ENCODE measurements at places on chromosomes 7 and 10.

GRCh38 chr10:13168781-13169180 is 7.4 kb downstream of the MCM10 start:
- no peak for DNase-seq

GRCh38 chr7:20647908-20648776 is 32.7 kb downstream of the ABCB5 start:
- no peak for DNase-seq

GRCh38 chr10:98994030-98994429 is 241.6 kb downstream of the HPSE2 start:
- DNase-seq: no peak

DNA sequence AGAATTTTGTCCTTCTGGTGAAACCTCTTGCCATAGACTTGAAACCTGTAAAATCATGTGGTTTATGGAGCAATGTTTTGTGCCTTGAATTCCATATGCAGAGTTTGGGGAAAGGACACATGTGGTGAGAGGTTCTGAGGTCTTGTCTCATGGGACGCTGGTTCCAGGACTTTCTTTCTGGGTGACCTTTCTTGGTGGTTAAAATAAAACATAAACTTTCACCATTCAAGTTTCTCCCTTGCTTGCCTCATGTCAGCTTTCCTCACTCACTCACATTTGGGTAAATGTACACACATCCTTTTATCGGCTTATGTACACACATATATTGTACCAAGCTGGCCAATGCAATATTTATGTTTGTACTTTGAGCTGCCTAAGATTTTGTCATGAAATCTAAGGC is 144.9 kb upstream of the CELF2 start:
- no peak for DNase-seq

- no peak for DNase-seq
Measured at GRCh38 chr10:15453926-15454325, 82.8 kb upstream of the FAM171A1 start.

DNA sequence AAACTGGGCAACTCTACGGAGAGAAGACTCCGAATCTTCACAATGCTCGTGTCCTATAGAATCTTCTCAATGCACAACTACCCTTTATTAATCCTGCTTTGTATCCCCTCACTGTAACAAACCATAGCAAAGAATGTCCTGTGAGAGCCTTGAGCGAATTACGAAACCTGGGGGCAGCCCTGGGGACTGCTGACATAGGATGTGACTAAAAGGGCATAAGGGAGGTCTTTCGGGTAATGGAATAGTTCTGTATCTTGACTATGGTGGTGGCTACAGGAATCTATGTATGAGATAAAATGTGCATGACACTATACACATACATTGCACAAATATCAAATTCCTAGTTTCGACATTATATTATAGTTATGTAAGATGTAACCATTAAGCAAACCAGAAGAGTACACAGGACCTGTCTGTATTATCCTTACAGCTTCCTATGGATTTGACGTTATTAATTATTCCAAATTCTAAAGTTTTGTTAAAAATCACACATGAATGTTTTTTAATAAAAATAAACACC is 162.5 kb upstream of the KCTD7 start:
- no peak for DNase-seq

DNA sequence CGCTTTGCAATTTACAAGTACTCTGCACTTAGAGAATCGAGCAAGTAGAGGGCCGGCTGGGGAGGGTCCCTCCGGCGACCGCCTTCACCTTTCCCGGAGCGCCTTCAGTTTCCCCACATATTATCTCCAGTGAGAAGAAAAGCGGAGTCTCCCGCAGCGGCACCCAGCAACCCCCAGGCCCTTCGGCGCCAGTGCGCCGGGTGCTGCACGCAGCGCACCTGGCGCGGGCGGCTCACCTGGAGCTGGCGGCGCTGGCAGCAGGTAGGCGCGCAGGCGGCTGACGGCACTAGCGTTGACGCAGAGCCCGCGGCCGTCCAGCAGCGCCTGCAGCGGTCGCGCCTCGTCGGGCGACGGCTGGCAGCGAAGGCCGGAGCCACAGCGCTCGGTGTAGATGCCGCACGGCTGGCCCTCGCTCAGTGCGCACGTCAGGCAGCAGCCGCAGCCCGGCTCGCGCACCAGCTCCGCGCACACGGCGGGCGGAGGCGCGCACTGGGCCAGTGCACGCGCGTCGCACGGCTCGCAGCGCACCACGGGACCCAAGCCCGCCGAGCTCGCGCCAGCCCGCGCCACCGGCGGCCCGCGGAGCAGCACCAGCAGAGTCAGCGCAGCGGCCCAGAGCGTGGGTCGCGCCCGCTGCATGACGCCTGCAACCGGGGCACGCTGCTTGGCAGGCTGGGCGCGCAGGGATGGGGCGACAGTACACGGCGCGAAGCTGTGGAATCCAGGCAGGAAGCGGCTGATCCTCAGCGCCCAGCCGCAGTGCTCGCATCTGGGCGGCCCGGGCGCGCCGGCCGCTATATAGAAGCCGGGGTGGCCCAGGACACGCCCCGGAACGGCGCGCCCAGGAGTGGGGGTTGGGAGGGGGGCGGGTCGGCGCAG is at the start of gene IGFBP3:
Gene IGFBP3 (minus strand): TSS at position 771 of the 879 bp plus-strand sequence. CDS start 132 bp downstream, at position 639.
- no peak for DNase-seq

GRCh38 chr7:46565253-46566096 is 644.4 kb upstream of the IGFBP3 start:
- no peak for DNase-seq

DNA sequence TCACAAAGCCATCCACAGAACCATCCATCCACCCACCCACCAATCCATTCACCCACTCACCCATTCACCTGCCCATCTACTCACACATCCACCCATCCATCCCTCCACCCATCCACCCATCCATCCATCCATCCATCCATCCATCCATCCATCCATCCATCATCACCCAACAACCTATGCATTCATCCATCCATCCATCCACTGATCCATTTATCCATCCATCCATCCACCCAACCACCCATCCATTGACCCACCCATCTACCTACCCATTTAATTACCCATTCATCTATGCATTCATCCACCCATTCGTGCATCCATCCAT is 5.4 kb downstream of the TMEM270 start:
- no peak for DNase-seq

- no peak for DNase-seq
Measured at GRCh38 chr10:93579985-93580711, 13.7 kb downstream of the FFAR4 start.

GRCh38 chr10:51109801-51110533 is 35.7 kb downstream of the PRKG1 start:
- DNase-seq: no peak

GRCh38 chr7:142865766-142866165 is 10.9 kb downstream of the EPHB6 start:
- DNase-seq: no peak

DNA sequence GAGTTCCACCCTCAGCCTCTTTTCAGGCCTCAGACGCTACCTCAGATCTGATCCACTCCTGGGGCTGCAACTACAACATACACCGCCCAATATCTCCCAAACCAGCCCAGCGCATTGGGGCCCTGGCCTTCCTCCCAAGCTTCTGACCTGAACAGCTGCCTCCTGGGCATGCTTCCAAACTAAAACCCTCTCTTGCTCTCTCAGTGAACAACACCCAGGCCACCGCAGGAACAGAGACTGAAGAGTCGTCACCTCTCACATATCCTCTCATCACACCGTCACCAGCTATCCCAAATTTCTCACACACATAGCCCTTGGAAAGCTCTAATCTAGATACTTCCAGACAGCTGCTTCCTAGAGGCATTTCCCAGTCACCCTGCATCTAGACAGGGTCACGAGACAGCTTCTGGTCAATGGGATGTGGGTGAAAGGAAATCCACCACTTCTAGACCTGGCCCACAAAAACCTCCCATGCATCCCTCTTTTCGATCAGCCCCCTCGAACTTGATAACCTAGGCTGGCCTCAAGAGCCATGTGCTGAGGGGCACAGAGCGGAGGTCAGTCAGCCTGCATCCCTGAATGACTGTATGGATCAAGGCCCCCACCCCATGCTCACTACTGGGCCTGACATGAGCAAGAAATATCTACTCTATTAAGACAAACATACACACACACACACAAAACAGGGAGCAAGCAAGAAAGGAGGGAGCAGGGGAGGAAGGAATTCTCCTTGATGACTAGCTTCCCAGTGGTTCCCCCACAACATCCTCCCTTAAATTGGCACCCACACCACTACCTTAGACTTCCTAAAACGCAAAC is 1.8 kb downstream of the PARP12 start:
- DNase-seq: no peak

DNA sequence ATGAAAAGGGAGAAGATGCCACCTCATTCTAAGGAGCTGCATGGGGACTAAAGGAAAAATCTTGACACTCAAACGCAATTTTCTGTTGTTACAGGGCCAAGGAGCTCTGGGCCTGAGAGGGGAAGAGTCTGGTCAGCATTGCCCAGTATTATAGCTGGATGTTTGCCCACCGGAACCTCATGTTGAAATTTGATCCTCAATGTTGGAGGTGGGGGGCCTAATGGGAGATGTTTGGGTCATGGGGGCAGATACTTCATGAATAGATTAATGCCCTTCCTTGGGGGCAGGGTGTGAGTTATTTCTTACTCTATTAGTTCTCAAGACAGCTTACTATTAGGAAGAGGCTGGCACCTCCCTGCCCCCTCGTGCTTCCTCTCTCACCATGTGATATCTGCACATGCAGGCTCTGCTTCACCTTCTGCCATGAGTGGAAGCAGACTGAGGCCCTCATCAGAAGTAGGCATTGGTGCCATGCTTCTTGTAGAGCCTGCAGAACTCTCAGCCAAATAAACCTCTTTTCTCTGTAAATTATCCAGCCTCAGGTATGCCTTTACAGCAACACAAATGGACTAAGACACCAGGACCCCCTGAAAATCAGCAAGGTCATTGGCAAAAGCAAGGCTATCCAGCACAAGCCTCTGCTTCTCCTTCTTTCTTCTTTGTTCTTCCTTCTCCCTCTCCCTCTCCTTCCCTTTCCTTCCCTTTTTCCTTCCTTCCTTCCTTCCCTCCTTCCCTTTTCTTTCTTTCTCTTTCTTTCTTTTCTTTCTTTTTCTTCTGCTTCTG is 15.1 kb downstream of the GCK start:
- no peak for DNase-seq

GRCh38 chr10:110600487-110601101 is 33.1 kb downstream of the SMC3 start:
- no peak for DNase-seq

GRCh38 chr10:52004342-52004949 is 305.1 kb upstream of the CSTF2T start:
- no peak for DNase-seq

- no peak for DNase-seq
Measured at GRCh38 chr7:53315981-53316380, 280.5 kb downstream of the POM121L12 start.

- no peak for DNase-seq
Measured at GRCh38 chr10:22554461-22555182, 159.8 kb downstream of the PIP4K2A start.

- DNase-seq: no peak
Measured at GRCh38 chr10:102473445-102474331, 22.3 kb upstream of the C10orf95 start.

GRCh38 chr10:70355051-70356021 is 27.1 kb downstream of the LRRC20 start:
- DNase-seq: no peak

- DNase-seq: no peak
Measured at GRCh38 chr10:103466734-103467133, 8.0 kb upstream of the CALHM1 start.

DNA sequence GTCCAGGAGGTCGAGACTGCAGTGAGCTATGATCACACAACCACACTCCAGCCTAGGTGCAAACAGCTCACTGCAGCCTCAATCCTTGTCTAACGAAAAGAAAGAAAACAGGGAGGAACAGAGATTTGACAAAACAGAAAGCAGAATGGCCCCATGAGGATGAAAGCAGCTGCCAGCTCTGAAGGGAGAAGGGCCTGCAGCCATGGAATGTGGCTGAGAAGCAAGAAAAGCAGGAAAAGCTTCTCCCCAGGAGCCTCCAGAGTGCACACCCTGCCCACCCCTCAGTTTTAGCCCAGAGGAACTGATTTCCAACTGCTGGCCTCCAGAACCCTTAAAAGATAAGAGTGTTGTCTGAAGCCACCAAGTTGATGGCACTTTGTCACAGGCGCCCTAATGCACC is 13.0 kb downstream of the ESYT2 start:
- no peak for DNase-seq

DNA sequence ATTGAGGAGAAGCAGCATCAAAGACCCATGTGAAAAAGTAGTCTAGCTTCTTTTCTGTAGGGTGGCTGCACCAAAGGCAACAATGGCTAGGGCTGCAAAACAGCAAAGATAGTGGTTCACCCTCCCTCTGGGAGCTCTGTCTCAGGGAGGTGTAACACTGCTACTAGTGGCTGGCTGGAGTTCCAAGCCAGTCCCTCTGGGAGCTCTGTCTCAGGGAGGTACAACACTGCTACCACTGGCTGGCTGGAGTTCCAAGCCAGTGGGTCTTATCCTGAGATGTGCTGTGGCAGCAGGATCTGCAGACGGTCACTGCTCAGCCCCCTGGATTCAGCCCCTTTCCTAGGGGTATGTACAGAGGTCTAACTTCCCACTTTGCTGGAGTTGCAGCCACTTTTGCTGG is 37.9 kb upstream of the TMEM140 start:
- DNase-seq: no peak

- DNase-seq: no peak
Measured at GRCh38 chr7:148665221-148665620, 33.5 kb upstream of the CUL1 start.

GRCh38 chr10:107169516-107169915 is 5.0 kb upstream of the SORCS1 start:
- DNase-seq: no peak

DNA sequence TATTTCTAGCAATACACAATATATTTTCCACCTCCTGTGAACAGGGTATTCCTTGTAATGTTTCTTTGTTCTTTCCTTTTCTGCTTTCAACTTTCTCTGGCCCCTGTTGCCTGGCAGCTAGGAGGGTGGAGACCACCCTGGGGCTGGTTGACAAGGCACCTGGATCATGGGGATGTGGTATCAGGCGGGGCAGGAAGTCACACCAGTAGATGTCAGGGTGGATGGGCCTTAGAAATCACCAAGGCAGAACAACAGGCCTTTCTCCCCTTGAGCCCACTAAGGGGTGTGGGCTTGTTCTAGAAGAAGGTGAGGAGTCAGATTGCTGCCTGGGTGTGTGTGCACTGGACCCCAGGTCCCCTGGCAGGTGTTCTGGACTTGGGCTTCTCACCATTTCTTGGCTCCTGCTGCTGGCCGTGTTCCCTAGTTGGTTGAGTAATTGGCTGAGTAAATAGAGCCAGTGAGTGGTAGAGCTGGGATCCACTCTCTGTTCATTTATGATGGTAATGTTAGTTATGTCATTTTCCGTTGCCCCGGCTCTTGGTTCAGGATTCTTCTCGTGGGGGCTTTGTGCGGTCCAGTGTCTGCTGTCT is 24.9 kb downstream of the ZNF783 start:
- DNase-seq: no peak

DNA sequence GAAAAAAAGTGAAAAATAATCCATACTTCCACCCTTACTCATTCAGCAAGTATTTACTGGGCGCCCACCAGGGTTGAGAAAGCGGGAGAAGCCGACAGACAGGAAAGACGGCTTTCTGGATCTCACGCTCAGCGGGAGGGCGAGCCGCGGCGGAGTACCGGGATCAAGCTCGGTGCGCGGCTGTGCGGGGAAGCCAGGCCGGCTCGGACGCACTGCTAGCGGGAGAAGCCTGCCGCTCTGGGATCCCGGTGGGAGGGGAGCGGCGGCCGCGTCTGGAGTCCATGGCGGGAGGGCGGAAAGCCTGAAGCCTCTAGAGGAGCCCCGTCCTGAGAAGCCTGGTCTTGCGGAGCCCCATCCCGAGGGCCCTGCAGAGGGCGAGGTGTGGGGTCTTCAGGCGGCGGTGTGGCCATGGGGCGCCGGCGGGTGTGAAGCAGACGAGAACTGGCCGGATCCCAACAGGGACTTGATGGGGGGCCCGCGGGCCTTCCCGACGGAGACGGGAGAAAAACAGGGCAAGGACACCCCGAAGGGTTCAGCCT is 82.9 kb downstream of the VIPR2 start:
- DNase-seq: no peak

Measured in effector CD8-positive, alpha-beta T cell (primary cell).